PC-3 (cell line): ENCODE measurements at places on chromosomes 4 and X.
A peak's percentile ranks its signal among the peaks of the same experiment; 100 is the strongest.

- DNase-seq = no peak
Measured at GRCh38 chr4:186757696-186758355, 34.2 kb upstream of the FAT1 start.

GRCh38 chrX:30627818-30628652 is 25.2 kb upstream of the GK start:
- no peak for DNase-seq

DNA sequence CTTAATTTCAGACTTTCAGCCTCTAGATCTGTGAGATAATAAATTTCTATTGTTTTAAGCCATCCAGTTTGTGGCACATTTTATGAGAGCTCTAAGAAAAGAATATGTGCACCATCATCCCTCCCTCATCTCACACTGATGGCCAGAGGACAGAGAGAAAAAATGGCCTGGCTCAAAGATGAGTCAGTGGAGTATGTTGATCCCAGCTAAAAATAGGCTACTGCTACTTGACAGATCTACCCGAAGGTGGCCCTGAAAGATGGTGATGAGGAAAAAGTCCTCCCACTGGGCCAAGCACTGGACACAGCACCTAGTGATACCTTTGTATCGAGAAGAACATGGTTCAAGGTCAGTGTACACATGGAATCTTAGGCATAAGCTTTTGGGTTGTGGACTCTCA is 38.2 kb upstream of the DCTD start:
- DNase-seq = no peak

- no peak for DNase-seq
Measured at GRCh38 chrX:13055486-13055885, 11.1 kb upstream of the FAM9C start.

GRCh38 chrX:151692825-151693224 is 2.4 kb upstream of the PRRG3 start:
- DNase-seq = no peak

GRCh38 chrX:46386511-46386910 is 158.7 kb downstream of the ZNF674 start:
- DNase-seq = peak; percentile 39

GRCh38 chr4:53500546-53500945 is 90.7 kb downstream of the LNX1 start:
- no peak for DNase-seq

DNA sequence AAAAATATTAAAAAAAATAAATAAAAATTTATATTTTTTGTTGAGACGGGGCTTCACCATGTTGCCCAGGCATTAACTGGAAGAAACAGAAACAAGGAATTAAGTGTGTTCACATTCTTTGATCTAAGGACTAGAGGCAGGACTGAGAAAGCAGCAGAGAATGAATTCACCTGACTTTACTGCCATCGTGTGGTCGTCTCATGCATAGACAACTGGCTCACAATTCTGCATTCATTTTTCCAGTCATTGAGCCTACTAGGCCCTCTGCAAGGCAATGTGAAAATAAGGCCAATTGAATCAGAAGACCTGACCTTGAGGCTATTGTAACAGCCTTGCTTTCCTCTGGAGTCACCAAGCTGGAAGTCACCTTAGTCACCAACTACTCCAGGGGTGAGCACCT is 37.4 kb downstream of the LHFPL1 start:
- peak; percentile 51 for DNase-seq

DNA sequence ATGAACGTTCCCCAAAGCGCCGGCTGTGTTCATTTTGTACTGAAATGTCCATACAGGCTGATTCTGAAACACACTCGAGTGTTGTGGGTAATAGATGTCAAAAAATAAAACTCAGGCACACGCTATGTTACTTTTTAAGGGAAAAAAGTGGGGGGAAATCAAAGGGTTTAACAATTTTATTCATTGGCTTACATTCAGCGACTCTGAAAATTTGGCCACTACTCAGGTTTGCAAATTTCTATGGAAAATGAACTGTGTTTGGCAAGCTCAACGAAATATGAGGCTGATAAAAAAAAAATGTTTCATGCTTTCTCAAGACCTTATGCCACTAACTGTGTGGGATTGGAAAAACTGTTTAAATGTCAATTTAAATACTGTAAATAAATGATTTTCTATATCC is 18.5 kb downstream of the AMELX start:
- DNase-seq = no peak

GRCh38 chr4:95979961-95980876 is 140.3 kb downstream of the PDHA2 start:
- no peak for DNase-seq

GRCh38 chr4:80187677-80188076 is 9.6 kb upstream of the PRDM8 start:
- DNase-seq = no peak

DNA sequence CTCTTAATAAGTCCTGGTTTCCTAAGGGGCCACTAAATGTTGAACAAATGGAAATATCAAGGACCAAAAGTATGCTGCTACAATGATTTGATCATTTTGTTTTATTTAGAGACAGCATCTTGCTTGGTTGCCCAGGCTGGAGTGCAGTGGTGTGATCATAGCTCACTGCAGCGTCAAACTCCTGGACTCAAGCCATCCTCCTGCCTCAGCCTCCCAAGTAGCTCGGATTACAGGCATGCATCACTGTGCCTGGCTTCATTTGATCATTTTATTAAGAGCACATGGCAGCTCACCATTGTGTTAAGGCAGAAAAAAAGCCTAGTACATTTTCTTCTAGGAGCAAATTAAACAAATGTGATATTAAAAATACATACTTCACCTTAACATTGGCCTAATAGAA is 52.7 kb downstream of the DCLK2 start:
- DNase-seq = peak; percentile 22

DNA sequence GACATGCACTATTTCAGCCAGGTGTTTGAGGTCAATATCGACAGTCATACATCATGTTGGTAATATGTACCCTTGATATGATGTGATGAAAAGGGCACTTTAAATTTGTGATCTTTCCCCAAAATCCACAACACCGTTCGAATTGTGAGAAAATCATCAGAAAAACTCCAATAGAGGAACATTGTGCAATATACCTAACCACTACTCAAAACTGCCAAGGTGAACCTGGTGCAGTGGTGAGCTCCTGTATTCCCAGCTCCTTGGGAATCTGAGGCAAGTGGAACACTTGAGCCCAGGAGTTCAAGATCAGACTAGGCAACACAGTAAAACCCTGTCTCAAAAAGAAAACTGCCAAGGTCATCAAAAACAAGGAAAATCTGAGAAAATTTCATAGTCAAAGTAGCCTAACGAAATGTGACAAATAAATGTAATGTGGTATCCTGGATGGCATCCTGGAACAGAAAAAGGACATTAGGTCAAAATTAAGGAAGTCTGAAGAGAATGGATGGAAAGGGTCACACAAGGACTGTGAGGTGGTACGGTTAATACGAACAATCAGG is 55.6 kb upstream of the LSM6 start:
- DNase-seq = no peak

GRCh38 chrX:27903960-27904359 is 77.3 kb downstream of the DCAF8L1 start:
- peak; percentile 39 for DNase-seq

DNA sequence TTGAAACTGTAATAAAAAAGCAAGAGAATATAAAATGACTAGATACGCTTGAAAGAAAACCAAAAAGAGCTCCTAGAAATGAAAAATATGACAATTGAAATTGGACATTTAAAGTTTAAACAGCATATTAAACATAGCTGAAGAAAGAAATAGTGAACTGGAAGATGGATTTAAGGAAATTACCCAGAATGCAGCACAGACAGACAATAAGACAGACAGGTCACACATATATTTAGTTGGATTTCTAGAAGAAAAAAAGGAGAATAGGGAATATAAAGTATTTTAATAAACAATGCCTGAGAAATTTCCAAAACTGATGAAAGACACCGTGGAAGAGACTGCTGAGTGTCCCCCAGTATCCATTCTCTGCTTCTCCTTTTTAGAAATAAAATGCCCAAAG is 6.6 kb downstream of the DUSP9 start:
- DNase-seq = no peak

DNA sequence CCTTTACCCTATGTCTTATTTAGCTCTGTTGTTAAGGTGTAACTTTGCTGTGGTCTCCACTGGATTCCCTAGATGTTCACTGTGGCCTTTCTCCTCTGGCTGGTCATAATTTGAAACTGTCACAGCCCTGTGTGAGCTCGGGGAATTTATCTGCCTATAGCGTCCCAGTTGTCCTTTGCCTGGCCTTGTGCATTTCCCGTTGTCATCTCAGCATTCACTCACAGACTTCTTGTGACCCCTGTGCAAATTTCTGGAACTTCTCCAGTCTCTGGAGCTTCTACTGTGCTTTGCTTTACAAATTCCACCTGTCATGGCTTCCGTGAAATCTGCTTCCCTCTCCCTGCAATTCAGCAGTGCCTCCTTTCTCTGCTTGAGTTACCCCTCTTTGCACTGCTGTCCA is 106.7 kb downstream of the WWC2 start:
- no peak for DNase-seq

GRCh38 chrX:11124112-11124511 is 13.0 kb downstream of the HCCS start:
- no peak for DNase-seq

DNA sequence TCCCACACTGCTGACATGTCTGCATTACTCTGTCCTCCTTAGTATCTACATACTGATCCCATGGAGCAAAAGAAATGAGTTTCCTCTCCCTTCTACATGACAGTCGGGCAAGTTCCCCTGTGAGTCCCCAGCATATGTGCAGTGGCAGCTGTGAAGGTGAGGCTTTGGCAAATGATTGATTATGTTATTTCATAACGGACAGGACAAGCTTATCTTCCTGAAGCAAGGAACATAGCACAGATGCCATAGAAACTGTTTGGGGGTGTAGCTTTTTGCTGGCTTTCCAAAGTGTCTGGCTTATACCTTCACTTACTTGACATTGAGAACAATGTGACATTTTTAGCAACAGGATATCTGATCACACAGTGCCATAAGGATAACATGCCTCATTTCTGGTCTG is 136.8 kb upstream of the PDLIM3 start:
- DNase-seq = no peak

GRCh38 chrX:71604141-71604540 is 14.2 kb downstream of the CXCR3 start:
- peak; percentile 7 for DNase-seq

DNA sequence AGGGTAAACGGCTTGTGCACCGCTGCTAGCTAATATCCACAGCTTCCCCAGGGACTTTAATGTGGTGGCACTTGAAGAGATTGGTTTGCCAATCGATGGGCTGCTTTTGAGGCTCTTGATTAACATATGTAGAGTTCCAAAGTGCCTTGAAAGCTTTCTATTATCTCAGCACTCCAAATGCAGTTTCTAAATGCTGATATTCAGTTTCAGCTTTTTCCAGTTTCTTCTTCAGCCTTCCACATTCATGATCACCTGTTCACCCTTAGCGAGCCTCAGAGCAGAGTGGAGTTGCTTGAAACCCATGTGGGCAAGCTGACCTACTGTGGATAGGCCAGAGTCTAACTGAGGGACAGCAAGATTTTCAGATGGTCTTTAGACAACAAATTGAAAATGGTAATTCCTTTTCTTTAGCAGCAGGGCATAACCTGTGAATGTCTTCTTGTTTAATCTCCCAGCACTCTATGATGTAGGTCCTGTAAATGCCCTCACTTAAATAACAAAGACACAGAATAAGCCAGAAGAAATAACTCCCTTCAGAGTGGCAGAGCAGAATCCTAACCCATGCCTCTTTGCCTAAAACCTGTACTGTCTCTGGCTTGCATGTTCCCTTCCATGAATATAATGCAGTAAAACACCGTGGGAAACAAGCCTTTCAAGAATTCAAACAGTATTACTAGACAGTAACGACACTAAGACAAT is 99.8 kb downstream of the TSPAN5 start:
- no peak for DNase-seq

DNA sequence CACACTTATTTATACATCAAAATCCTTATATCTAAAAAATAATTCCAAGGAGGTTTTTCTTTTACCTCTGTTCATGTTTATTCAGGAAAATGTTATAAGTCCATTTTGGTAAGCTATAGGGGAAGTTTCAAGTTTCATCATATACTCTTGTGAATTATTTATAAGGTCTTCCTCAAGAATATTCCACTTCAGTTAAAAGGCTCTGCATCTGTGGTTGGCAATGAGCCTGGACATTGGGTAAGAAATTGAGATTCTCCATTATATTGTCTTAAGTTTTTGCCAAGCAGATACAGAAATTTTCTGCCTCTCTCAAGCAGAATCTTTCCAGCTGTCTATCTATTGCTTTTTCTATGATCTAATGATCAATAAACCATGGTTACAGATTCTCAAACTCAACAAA is 641.9 kb downstream of the NLGN4X start:
- no peak for DNase-seq

- no peak for DNase-seq
Measured at GRCh38 chrX:45748369-45748774, 547.7 kb upstream of the DIPK2B start.

GRCh38 chrX:110920991-110921390 is 125.4 kb upstream of the CHRDL1 start:
- no peak for DNase-seq

GRCh38 chr4:101066626-101067170 is 280.6 kb downstream of the PPP3CA start:
- DNase-seq = no peak

DNA sequence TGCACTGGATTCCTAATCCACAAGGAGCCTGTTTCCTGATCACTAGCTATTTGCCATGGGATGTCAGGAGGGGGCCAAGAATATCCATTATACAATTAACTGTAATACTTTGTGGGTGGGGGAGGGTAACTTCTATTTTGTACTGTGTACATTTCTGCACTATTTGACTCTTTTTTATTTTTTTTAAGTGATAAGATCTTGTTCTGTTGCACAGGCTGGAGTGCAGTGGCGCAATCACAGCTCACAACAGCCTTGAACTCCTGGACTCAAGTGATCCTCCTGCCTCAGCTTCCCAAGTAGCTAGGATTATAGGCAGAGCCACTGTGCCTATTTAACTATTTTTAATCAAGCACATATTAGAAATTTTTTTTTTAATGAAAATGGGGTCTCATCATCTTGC is 134.1 kb downstream of the ELOVL6 start:
- no peak for DNase-seq

GRCh38 chrX:48086082-48086481 is 14.6 kb upstream of the ZNF630 start:
- peak; percentile 59 for DNase-seq

GRCh38 chr4:187204389-187204918 is 480.8 kb upstream of the FAT1 start:
- DNase-seq = peak; percentile 70

GRCh38 chrX:7228226-7228625 is 80.3 kb upstream of the PUDP start:
- DNase-seq = no peak

GRCh38 chrX:17531500-17531899 is 156.5 kb downstream of the NHS start:
- no peak for DNase-seq

DNA sequence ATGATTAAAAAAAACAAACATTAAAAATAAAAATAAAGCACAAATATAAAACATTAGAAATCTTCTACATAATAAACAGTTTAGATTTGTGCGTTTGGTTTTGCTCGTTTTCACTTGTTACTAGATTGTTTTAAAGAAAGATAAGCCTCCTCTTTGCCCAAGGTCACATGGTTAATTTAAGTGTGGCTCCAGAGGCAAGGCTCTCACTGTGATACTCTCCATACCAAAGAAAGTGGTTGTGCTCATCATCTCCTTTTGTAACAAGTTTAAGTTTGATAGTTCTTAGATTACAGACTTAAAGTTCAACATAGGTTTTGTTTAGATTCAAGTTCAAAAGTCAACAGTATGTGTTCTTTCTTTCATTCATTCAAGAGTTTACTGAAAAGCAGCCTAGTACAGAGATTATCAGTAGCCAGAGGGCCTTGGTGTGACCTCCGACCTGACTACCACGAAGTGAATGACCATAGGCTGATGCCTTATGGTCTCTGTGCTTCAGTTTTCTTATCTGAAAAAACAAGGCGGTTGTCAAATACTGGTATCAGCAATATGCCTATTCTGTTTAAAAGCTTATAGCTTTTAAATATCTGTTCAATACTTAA is 133.2 kb downstream of the ZAR1 start:
- no peak for DNase-seq
